ENCODE measurements at places on chromosomes 12 and 14.
A peak's percentile ranks its signal among the peaks of the same experiment; 100 is the strongest.

DNA sequence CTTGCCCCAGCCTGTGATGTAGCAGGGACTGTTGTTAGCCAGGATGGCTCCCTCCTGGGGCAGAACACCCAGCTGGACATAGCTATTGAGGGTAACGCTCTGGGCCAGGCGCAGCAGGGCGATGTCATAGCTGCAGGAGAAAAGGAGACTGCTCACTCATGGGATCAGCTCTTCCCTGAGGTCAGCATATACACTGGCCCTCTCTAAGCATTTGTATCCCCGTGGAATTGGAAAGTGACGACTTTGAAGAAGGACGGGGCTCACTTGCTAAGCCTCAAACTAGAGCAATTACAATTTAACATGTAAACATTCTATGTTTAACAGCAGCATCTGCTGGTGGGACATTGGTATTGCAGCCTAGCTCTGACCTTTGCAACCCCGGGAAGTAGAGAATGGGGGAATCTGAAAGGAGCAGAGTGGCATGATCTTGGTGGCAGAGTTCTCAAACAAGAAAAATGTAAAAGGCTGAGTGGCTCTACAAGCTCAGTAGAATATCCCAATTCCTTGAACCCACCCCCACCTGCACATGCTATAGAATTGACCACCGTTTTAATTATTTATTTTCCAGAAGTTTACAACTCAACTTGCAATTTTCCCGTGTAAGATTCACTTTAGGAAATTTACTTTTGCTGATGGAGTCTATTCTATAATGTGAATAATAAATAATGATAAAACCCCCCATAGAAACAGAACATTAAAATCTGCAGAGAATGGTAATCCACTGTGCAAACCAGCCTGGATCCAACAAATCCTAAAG lies 5.0 kb downstream of the CELA1 start:
- peak; percentile 83 for DNase-seq

- no peak for DNase-seq
Measured at GRCh38 chr14:61564618-61565091, 130.7 kb upstream of the HIF1A start.

GRCh38 chr12:57222286-57223190 lies 5.9 kb downstream of the NXPH4 start:
- DNase-seq: no peak

DNA sequence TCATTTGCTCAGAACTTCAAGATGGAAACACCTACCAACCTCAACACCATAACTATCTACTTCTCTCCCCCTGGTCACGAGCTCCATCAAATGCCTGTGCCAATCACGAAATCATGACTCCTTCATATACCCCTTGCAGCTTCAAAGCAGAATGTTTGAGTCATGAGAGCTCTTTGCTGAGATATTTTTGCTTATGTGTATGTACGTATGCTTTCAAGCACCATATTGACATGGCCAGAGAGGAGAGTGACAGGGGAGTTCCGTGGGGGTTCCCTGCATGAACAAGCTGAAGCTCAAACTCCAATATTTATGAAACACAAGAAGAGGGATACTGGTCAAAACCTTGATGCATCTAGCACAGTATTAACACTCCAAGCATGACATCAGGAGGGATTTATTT lies 374.4 kb downstream of the DPF3 start:
- no peak for DNase-seq

- DNase-seq: no peak
Measured at GRCh38 chr14:100819453-100819828, 6.5 kb upstream of the MEG3 start.

GRCh38 chr12:27480016-27480415 lies 33.5 kb downstream of the SMCO2 start:
- no peak for DNase-seq

Measured in T47D (cell line).